ENCODE measurements at places on chromosomes 1 and 21.

- DNase-seq = no peak
Measured at GRCh38 chr1:91651243-91651642, 150.6 kb downstream of the CDC7 start.

DNA sequence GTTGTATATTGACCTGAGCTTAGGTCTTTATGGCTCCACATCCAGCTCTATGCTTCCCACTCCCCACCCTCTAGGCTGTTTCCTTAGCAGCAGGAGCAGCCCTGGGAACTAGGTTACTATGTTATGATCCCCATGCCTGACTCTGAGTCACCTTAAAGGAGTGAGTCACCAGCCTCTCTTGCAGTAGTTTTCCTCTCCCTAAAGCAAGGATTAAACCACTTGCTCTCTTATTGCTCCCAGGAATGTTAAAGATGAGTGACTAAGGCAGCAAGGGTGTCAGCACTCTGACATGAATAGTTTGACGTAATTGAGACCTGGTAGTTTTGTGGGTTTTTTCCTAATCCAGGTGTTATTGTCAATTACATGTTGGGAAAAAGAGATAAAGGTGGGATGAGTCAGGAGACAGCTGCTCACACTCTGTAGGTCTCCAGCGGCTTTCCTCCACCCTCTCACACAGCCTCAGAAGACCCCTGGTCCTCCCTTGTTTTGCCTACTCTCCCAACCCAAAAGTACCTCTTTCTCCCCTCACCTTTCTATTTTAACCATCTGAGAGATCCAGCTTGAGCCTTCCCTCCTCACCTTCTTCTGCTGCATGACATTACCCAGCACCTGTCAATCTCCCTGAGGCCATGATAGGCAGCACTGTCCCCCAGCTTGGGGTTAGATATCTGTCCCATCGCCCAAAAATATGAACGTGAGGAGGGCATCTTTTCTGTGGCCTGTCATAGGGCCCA, 369.1 kb upstream of the VAMP3 start:
- DNase-seq = peak; percentile 99

DNA sequence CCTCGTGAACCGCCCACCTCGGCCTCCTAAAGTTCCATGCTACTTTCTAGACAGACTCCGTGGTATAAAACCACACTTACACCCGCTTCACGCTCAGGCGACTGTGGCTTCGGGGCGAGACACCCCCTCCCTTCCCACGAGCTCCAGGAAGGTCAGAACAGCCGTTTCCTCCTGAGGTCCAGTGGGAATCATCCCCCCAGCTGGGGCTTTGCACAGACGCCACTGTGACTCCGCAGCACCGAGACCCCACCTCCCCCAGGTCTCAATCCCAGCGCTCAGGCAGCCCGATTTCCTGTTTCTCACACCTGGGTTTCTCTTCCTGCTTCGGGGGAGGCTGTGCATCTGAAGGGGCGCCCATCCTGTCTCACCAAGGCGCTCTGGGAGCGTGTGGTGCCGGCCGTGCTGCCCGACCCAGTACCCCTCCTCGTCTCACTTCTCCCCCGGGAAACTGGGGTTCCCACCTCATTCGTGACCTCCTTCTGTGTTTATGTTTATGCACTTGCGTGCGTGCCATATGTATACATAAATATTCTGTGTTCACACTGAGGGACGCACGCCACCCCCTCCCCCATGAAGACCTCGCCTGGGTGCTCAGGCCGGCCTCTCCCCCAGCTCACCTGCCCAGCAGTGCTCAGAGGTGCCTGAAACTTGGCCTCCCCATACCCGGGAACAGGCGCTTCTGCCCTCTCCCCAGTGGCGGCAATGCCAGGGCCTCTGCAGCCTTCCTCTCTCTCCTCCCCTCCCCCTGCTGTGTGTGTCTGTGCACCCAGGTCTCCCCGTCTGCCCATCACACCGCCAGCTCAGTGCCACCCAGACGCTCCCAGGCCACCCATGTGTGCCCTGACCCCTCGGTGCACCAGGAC, 14.6 kb downstream of the SLC35E2B start:
- DNase-seq = no peak

GRCh38 chr1:6099787-6100765, 54.4 kb downstream of the KCNAB2 start:
- no peak for DNase-seq

DNA sequence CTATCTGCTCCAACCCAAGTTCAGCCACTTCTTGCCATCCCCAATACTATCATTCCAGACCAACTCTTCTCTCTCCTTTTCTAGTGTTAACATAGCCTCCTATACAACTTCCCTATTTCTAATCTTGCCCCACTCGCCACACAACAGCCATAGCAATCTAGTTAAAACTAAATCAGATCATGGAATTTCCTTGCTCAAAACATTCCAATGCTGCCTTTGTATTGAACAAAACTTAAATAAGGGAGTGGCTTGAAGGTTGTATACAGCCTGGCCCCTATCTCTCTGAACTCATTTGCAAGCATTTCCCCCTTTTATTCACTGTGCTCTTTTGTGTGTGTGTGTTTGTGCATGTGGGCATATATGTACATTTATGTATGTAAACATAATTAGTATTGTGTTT, 118.1 kb upstream of the SGIP1 start:
- no peak for DNase-seq

GRCh38 chr1:234781241-234782065, 171.5 kb upstream of the IRF2BP2 start:
- DNase-seq = peak; percentile 19

- DNase-seq = no peak
Measured at GRCh38 chr21:16071092-16071491, 341.3 kb downstream of the USP25 start.
